Placental pericyte (primary cell): ENCODE measurements at places on chromosomes 1 and 21. TPM values are rescaled to one million over a fixed set of nuclear protein-coding genes. Genes with fewer than 3 reads are reported as not detected.

The RGS7 gene
- 0.29 TPM in 1 of 2 replicates, not detected in the other for total RNA-seq

The FAM131C gene
- 0.14 TPM in 1 of 2 replicates, not detected in the other for total RNA-seq

The SCCPDH gene
- total RNA-seq: 32.8 and 35.5 TPM in 2 replicates

The RO60 gene
- total RNA-seq: 79.2 and 127 TPM in 2 replicates

The NR1I3 gene
- total RNA-seq: not detected in 2 replicates

The KIF17 gene
- total RNA-seq: 1.6 and 2.6 TPM in 2 replicates

The SLAMF6 gene
- total RNA-seq: not detected in 2 replicates
